ENCODE measurements at places on chromosomes 6 and 20.

DNA sequence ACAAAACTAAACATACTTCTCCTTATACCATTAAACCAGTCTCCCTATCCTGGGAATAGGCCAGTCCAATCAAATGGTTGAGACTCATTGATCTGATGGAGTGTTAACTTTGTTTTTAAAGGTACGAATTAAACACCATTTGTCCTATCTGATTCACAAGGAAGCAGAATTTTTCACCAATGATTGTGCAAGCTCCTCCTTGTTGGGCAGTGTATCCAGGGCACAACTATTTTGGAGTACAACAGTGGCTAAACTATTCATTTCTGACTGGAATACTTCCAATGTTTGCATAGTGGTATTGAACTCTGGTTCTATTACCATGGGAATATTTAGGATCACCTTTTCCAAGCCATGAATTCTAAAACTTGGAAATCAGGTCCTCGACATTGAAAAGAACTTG lies 5.4 kb upstream of the PPP1R3G start:
- no peak for DNase-seq

DNA sequence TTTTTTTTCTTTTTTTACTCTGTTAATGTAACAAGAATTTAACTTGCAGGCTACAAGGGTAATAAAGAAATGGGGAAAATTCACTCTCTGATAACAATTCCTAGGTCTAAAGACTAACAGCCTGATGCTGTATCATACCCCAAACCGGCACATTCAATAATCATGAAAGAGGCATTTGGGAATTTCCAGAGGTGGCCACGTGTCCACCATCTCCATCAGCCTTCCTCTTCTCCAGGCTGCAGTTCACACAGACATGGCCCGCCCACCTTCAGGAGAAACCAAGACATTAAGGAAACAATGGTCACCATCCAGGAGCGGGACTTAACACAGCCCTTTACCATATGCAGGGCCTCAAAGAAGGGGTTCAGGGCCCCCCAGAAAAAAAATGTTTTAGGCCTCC lies 44.8 kb downstream of the PDE10A start:
- no peak for DNase-seq

- no peak for DNase-seq
Measured at GRCh38 chr20:58137651-58138265, 90.7 kb downstream of the ANKRD60 start.

DNA sequence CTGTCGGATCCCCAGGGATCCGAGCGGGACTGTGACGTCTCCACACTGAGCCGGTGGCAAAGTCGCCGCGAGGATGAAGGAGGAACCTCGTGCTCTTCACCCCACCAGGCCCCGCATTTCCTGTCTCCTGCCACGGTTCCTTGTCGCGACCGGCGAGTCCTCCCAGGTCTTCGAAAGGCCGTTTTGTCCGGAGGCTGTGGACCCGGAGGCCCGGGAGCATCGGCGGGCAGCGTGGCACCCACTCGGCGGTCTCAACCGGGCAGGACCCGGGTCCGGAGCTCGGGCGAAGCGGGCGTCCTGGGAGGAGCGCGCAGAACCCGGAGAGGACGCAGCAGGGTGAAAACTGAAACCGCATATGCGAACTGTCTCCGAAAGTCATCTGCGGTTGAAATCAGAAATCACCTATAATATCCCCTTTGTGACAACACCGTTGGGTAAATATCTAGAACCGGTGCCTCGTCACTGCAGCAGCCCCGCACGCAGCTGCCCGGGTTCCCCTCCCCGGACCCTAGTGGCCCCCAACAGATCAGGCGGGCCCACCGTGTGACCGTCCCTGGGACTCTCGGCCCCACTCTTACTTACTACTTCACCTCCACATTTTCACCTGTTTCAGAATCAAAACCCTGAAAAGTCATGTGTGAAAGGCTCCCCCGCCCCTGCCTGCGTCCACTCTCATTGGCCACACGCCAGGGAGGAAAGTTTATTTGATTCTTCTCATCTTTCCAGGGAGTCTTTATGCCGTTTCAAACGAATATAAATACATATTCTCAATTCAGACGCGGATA lies 3.1 kb upstream of the ULBP2 start:
- DNase-seq, result peak; percentile 78

DNA sequence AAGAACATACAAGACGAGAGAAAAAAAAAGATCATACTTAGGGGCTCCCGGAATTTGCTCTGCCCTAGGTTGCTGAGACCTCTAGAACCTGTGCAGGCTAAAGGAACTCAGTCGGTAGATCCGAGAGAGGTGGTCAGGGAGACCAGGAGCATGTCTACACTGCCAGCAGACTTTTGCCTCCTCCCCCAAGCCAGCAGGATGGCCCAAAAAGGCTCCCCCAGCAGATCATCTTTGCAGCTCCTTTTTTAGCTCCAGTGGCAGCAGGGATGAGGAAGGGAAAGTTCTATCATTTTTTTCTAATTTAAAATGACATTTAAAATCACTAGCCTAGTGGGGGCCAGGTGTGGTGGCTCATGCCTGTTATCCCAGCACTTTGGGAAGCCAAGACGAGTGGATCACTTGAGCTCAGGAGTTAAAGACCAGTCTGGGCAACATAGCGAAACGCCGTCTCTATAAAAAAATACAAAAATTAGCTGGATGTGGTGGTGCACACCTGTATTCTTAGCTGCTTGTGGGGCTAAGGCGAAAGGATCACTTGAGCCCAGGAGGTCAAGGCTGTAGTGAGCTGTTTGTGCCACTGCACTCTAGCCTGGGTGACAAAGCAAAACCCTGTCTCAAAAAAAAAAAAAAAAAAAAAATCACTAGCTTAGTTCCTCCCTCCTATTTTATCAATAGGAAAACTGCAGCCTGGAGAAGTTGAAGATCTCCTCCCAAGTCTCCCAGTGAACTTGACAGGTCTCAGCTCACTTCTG lies 69.3 kb upstream of the MYL9 start:
- DNase-seq, result no peak

GRCh38 chr20:35235881-35236280 lies 9.4 kb downstream of the MMP24 start:
- no peak for DNase-seq

DNA sequence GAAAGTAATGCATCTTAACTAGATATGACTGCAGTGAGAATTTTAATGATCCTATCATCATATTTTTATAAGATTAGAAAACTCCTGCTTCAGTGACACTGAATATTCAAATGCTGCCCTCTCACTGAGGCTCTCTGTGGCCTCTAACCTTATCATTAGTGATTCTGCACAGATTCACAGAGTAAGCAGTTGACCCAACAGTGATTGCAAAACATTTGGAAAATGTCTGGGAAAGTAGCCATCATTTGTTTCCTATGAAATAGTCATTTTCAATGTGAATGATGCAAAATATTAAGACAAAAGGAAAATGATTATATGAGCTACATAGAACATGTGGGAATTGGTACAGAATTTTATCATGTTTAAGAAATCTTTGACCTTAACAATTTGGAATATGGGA lies 210.3 kb downstream of the TBX18 start:
- DNase-seq, result no peak

- DNase-seq, result no peak
Measured at GRCh38 chr6:17091122-17091521, 10.7 kb upstream of the STMND1 start.

DNA sequence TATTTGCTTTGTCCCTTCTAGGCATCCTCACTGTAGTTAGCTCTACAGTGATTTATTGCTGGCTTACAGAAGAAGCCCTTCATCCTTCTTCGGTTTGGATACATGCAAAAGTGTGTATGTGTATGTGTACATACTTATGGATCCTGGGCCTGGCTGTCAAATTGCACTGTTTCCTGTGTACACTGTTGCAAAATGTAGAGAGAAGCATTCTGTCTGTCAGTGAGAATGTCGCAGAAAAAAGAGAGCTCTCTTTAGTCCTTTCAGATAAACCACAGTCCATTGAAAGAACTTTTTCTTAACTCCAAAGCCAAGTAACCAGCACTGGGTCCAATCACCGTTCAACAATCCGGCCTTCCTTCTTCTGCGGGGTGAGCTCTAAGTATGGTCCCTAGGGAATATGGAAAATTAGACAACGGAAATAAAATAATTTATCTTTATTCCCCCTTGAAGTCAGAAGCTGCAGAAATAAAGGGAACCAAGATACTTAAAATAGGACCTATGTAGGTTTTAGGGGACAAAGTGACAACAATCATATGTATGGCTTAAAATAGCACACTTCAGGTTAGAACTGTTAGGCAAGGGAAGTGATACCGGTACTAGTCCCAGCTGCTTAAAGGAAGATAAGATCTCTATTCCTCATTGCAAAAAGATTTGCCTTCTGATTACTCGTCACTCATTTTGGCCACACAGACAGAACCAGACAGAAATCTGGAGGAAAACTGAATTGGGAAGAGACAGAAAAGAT lies 107.0 kb downstream of the CD83 start:
- no peak for DNase-seq

- DNase-seq, result no peak
Measured at GRCh38 chr6:96124778-96125177, 109.0 kb downstream of the FUT9 start.

DNA sequence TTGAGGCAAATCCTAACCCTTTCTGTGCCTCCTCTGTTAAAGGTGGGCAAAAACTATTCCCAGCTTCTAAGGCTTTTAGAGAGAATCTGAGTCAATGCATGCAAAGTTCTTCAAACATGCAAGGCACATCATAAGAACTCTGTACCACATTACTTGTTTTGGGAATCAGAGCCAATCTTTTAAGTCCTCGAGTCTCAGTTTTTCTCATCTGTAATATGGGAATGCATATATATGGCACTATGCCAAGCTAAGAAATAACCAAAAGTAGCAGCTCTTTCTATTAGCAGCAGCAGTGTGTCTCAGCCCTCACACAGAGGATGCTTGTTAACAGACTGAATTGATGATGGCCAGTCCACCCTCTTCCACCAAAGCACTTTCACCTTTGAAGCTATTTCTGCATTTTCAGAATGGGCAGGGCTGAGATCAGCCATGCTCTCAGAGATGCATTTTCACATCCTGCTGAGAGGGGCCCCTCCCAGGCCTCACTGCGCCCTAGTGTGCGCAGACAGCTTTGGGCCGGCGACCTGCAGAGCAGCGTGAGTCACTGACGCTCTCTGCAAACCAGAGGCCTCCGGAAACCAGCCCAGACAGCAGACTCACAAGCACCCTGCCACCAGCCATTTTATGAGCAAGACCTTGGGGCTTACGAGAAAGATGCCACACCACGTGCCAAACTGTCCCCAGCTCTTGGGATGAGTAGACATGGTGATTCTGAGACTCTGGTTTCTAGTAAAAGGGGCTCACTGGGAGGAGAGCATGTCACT lies 138.0 kb downstream of the NFATC2 start:
- DNase-seq, result peak; percentile 90

- no peak for DNase-seq
Measured at GRCh38 chr6:633611-634010, 23.3 kb downstream of the HUS1B start.

- no peak for DNase-seq
Measured at GRCh38 chr6:170025935-170026750, 264.7 kb downstream of the DLL1 start.
